ENCODE measurements at places on chromosomes 7 and 10. TPM values are rescaled to one million over a fixed set of nuclear protein-coding genes. Genes with fewer than 3 reads are reported as not detected.

DNA sequence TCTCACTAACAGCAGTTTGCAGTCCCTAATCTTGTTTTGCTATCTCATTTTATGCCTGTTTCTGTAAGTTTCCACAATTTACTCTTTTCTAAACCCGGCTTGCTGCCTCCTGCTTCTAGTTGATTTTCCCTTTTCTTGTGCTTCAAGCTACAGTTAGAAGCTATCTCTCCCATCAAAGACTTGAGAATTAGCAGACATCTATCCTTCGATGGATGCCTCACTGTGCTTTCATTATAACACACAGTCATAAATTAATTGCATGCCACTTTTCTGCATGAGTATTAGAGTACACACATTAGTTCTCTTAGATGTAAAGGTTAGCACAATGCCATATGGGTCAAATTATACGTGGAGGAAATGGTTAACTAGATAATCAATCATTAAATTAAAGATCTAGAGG is 48.7 kb downstream of the SEMA3A start:
- ATAC-seq, result no peak

The MMRN2 gene
- 0.98 TPM for total RNA-seq

The ADGRA1 gene
- total RNA-seq, result not detected

- no peak for ATAC-seq
These were observed 156.6 kb downstream of the CCDC3 start for GRCh38 chr10:12844811-12845483.

- ATAC-seq, result no peak
These were observed 78.2 kb downstream of the MGMT start for GRCh38 chr10:129545261-129545660.

DNA sequence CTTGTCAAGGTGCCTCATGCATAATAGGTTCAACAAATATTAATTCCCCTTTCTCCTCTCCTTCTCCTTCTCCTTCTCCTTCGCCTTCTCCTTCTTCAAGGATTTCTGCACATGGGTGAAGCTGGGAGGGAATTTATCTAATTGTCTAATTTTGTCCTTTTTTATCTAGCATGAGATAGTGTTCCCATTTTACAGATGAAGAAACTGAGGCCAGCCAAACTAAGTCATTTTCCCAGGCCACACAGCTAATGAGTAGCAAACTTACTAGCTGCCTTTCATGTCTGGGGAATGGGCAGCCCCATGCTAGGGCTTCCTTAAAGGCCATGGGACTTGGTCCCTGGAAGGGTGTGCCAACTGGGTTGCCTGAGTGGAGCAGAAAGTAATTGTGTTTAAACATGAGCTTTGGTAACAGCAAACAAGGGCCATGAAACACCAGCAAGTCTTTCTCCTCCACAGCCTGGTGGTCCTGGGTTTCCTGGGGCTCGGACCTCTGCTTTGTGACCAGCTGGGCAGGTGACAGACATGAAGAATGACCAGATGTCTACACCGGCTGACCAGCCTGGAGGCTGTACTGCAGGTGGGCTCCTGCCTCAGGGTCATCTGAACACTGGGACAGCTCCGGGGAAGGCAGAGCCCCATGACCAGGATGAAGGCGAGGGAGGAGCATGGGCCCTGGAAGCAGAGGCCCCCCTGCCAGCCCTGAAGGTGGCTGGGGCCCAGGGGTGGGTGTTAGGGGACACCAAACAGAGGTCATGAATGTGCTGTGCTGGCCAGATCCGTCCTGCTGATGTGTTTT is 138.0 kb downstream of the PTPN20 start:
- no peak for ATAC-seq

The TMEM176B gene
- not detected for total RNA-seq

- ATAC-seq, result no peak
These were observed 269.3 kb downstream of the BICC1 start for GRCh38 chr10:58781873-58782488.

DNA sequence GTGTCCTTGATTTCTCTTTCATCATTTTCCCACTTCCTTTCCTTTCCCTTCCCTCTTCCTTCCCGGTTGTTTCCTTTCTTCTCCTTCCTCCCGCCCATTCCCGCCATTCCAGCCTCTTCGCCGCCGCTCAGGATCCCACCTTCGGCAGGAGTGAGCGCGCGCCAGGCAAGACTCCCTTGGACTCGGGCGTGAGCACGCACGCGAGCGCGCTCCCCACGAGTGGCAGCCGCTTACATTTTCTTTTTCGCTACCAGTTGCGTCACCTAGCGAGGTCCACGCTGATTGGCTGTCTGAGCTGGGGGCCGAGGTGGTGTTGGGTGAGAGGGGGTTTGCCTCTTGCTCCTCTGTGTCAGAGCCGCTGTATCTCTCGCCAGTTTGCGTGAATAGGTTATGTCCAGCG is 11.8 kb downstream of the ZAN start:
- ATAC-seq, result no peak

- ATAC-seq, result no peak
These were observed 14.1 kb downstream of the TRPV6 start for GRCh38 chr7:142871260-142872105.

DNA sequence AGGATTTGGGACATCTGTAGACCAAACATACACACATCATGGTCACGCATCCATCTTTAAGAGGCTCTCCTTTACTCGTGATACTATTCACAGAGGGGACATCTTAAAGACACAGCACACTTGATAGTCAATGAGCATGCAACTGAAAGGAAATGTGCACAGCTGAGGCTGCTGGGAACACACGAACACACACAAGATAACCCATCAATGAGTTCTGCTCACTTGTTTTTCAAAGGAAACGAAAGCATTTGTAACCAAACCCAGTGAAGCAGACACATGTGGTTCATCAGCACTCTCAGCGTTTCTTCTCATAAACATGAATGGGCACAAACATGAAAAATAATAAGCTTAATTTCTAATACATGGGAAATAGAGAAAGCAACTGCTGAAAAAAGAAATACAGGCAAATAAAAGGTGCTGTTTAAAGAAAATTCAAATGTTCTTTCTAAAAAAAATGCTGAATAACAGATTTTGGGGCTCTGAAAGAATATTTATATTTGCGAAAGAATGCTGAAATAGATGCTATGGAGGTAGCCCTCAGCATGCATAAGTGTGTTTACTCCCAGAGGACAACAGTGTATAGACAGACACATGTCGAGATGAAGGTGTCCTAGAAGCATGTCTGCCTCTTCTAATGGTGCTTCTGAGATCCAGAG is 59.7 kb upstream of the LAMB4 start:
- no peak for ATAC-seq

DNA sequence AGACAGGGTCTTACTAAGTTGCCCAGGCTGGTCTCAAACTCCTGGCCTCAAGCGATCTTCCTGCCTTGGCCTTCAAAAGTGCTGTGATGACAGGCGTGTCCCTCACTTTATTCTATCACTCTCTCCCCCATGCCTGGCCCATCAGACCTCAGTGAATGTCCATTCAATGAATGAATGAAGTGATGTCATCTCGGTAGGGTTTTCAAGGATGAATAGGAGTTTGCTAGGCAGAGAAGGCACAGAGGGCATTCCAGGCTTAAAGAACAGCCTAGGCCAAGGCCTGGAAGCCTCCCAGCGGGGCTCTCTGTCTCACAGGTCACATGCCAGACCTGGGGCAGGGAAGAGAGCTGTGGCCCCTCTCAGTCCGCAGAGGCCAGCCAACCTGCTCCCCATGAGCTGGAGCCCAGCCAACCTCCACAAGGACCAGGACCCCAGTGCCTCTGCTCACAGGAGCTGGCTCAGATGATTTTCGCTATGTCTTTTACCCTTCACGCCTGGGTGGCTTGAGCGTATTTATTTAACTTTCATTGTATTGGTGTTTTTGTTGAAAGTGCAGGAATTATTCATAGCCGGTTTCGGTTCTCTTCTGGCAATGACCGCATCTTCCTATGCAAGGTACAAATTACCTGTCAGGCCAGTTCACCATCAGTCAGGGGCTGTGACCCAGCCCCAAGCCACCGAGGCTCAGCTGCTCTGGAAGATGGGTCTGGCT is 11.8 kb upstream of the TNRC18 start:
- ATAC-seq, result no peak

- ATAC-seq, result no peak
These were observed 26.0 kb upstream of the GLI3 start for GRCh38 chr7:42262964-42263363.

- no peak for ATAC-seq
These were observed 24.0 kb downstream of the TMEM176A start for GRCh38 chr7:150824379-150825177.

DNA sequence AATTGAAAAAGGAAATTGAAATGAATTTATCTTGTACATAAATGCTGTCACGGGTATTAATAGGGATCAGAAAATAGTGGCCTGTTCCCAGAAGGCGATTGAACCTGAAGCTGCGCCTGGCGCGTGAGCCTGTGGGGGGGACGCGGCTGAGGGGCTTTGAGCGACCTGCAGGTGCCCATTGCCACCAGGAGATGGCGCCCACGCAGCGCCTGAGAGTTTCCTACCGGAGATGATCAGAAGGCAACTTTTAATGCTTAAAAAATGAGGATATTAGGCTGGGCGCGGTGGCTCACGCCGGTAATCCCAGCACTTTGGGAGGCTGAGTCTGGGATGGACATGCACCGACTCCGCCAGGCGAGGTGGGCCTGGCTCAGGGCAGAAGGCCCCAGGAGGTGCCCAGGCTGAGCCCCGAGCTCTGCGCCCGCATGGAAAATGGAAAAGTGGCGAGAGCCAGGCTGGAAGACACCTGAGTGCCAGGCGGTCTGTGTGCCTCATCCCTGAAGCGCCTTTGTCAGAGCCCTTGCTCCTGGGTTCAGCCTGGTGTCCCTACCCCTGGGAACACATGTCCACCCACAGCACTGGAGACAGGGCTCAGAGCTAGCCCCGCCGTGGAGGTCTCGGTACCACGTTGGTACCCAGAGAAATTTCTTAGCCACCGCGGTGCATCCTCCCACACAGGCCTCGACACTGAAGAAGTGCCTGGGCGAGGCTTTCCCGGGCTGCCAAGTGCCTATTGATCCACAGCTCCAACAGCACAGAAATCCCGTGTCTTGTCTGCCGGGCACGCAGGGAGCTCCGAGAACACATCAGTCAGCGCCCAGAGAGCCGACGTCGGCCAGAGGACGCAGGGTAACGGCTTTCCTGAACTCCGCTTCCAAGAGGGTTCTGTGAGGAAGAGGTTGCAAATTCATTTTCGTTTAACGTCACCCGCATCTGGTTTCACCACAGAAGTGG is 117.4 kb downstream of the INPP5A start:
- peak; percentile 51 for ATAC-seq

DNA sequence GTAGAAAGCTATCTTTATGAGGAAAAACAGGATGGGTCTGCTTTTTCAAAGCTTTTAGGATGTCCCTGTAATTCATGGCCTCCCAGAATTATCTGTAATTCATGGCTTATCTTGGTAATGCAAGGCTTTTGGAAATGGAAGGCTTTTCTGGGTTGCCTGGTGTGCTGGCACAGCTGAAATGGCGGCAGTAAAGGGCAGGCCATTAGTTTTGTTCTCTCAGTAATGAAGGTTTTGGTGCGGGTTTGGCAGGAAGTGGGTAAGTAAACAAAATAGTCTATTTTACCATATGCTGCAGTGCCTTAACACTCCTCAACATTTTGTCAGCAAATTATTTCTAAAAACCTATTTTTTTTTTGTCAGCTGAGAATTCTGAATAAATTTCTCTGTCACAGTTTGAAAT is 69.3 kb downstream of the LRGUK start:
- no peak for ATAC-seq

DNA sequence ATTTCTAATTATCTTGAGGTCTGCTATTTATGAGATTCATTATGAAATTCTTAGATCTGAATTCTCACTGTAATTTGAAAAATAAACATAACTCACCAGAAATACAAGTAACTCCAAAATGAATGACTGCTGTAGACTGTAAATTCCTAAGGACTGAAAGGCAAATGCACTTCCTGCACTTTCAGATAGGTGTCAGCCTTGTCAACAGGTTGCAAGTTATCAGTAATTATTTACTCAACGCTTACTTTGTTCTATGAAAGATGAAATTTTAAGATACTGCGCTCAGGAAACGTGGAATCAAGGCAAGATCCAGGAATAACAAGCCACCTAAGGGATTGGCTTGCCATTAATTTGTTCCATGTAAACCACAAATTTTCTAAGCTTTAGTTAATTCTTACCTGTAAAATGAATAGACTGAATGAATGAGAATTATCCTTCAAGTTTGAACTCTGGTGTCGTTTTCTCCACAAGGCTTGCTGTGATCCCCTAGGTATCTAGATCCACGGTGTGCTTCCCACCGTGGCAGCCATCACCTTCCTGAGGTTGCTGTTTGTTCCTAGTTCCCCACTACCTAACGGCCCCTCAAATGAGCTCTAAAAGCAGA is 12.6 kb downstream of the DHX32 start:
- ATAC-seq, result no peak

The ACTL6B gene
- not detected for total RNA-seq

GRCh38 chr10:17453373-17454091 is 863 bp downstream of the ST8SIA6 start:
- ATAC-seq, result peak; percentile 77

The CYP26C1 gene
- not detected for total RNA-seq

- ATAC-seq, result no peak
These were observed at the start of gene PIP for GRCh38 chr7:143131781-143132180. TSS of gene PIP (plus strand) at chr7:143132077. CDS start at chr7:143132117, 40 bp downstream.

DNA sequence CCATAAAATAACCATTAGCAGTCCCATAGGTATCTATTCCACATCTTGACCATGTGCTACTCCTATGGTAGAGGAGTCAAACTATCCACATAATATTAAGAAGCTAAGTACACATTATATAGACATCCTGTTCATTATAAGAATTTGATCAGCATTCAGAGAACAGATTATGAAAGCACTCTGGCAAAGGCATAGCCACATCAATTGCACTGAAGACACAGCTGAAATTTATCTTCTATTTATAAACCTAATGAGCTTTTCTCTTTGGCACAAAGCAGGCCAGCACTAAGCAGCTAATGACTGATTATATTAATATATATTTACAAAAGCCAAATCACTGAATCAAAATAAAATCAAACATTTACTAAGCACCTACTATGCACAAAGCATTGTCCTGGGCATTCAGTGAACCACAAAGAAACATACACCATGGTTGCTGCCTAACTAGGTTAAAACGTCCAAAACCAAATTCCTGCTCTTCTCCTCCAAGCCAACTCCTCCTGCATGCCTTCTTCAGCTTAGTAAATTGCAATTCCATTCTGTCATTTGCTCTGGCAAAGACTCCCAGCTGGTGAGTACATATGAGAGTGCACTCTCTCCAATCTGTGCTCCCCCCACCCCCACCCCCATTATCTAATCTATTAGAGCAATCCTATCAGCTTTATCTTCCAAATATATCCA is 122.6 kb upstream of the ASAH2 start:
- ATAC-seq, result no peak

GRCh38 chr7:15252181-15252580 is 309.6 kb downstream of the AGMO start:
- no peak for ATAC-seq

- ATAC-seq, result no peak
These were observed 4.9 kb upstream of the MEST start for GRCh38 chr7:130486954-130487436.

DNA sequence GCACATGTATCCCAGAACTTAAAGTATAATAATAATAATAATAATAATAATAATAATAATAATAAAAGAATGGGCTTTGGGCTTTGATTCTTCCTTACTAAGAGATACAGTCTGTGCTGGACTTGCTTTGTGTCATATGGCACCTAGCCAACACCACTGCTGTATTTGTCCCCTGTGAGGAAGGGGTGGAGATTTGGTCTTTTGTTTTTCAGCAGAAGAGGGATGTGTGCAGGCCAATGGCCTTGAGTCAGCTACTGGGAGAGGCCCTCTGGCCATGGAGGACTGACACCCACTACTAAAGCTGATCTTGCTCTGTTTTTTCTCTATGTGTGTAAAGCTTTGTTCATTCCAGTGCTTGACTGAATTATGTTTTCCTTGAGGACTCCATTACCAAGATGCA is 573.0 kb upstream of the PCDH15 start:
- ATAC-seq, result no peak

All from activated T-helper 17 cell treated with anti-CD3 and anti-CD28 coated beads, Interleukin-2, amount 50 U/mL, for 72 hours (primary cell).